ENCODE measurements at places on chromosomes 6 and 20.

DNA sequence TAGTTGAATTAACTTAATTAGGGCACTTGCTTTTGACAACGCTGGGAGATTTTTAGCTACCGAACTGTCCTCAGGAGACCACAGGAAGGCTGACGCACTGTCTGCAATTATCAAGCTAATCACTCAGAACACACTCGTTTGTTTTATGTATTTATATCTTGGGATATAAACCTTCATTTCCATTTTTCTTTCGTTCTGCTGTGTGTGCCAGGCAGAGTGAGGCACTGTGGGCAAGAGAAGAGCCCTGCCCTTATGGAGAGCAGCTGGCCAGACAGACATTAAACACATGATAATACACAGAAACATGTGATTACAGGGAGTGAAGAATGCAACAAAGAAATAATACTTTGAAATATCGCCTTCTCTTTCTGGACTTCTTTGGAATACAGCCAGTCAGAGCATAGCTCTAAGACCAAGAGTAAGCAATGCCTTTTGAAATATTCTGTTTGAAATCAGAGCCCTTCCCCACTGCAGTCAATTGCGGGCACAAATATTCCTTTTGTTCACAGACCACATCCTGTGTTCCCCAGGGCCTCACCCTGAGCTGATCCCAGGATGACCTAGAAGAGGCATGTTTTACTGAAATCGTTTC lies 96.8 kb downstream of the ANKRD60 start:
- peak; percentile 75 for DNase-seq

DNA sequence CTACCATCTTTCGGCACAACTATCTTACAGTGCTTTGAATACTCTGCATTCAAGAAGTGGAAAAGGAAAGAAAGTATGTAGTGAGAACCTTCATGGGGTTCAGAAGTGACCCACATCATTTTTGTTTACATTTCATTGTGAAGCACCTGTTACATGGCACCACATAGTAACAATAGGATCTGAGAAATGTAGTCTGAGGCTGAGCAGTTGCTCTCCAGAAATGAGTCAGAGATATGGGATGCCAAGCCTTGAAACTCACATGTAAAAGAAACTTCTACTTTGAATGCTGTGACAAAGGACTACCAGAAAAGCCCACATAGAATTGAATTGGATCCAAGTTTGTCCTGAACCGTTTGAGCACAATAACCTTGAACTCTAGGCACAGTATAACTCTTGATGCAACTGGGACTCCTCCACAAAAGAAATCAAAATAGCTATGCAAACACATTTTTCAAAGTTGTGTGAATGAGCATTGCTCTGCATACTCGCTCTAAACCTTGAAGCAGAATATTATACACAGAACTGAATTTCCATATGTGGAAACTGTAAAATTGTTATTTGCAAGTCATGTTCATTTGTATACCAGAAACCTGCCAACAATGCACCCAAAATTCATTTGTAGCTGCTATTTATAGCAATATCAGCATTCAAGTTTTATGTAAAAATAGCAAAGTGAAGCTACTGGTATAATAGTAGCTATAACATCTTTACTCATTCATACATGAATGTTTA lies 400.9 kb upstream of the POU3F2 start:
- DNase-seq: no peak

GRCh38 chr20:50915424-50915823 lies 15.8 kb downstream of the ADNP start:
- DNase-seq: peak; percentile 82

DNA sequence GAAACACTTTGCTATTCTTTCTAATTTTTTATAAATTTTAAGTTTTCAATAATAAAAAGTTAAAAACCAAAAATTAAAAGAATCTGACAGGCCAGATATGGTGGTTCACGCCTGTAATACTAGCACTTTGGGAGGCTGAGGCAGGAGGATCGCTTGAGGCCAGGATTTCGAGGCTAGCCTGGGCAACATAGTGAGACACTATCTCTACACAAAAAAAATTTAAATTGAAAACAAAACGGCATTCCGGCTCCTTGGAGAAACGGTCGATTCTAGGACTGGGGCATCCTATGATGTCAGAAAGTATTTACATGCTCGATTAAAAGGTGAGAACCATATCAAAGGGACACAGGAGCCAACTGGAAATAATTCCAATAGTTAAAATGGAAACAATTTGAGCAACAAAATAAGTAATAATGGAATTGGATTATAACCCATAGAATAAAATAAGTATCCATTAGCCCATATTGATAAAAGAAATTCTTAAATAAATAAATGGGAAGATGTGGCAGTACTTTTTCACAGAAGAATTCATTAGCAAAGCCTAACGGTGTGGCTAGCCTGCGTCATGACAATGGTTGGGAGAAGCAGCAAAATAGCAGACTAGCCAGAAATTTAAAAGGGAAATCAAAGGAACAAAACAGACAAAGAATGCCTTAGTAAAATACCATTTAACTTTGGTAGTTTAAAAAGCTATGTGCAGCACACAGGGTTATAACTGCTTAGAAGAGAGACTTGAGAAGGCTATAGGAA lies 21.3 kb downstream of the HLA-E start:
- no peak for DNase-seq

DNA sequence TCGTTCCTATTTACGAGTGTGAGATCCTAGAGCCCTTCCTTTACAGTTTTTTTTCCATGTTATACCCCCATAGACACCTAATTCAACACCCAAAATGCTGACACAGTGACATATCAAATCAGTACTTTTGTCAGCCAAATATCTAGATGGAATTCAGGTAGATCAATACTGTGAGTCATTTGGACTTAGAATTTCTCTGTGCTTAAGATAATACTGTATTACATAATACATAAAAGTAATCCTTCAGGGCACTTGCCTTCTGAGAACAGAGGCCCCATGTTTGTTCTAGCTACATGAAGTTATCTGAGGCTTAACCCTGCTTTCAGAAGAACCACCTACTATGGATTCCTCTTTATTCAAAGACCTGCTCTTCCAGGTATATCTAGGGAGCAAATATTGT lies 623.1 kb downstream of the PHF3 start:
- no peak for DNase-seq

GRCh38 chr20:61345656-61346055 lies 93.6 kb downstream of the CDH4 start:
- no peak for DNase-seq

DNA sequence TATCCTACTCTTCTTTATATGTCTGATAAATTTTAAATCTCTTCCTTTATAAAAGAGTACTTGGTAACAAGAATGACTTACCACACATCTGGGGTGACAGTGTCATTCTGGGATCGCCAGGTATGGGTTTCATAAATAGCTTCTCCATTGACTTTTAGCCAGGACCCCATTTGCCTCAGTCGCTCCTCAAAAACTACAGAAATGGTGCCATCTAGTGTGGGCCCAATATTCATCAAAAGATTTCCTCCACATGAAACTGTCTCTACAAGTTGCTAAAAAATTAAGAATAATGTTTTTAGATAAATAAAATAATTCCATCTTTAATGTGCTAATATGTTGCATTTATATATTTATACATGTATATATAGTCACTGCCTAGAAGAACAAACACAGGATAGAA lies 9.7 kb downstream of the FUCA2 start:
- DNase-seq: peak; percentile 11

GRCh38 chr20:52524861-52525260 lies 333.3 kb upstream of the ZFP64 start:
- peak; percentile 59 for DNase-seq

DNA sequence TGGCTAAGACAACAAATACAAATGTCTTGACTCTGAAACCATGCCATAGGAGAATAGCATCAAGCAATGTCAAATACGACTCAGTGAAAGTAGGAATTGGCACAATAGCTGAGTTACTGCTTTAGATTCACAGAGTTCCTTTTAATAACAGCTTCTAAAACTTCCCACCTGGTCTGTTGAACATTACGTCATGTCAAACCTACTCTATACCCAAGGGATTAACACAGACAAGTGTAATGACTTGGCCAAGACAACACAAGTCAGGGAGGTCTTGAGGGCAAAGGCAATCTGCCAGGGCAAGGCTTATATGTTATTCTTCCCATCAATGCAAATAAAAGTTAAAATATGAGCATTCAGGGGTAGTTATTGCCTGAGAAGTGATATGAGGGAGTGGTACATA lies 265.1 kb upstream of the PRDM1 start:
- no peak for DNase-seq

- peak; percentile 62 for DNase-seq
Measured at GRCh38 chr6:41059556-41059955, 6.6 kb downstream of the APOBEC2 start.

DNA sequence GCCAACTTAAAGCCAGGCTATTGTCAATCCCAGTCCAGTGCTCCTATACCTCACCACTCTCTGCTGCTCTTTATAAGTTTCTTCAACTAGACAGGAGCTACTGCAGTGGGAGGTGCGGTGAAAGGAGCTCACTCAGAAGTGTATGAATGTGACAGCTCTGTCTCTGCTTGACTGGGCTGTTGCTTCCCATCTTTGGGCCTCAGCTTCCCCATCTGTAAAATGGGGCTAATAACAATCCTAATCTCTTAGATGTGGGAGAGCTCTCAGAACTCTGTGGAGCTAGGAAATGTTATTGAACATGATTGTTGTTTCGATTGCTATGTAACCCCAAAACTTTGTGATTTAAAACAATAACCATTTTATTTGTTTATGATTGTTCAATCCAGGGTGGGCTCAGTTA lies 8.4 kb upstream of the RALY start:
- DNase-seq: no peak

DNA sequence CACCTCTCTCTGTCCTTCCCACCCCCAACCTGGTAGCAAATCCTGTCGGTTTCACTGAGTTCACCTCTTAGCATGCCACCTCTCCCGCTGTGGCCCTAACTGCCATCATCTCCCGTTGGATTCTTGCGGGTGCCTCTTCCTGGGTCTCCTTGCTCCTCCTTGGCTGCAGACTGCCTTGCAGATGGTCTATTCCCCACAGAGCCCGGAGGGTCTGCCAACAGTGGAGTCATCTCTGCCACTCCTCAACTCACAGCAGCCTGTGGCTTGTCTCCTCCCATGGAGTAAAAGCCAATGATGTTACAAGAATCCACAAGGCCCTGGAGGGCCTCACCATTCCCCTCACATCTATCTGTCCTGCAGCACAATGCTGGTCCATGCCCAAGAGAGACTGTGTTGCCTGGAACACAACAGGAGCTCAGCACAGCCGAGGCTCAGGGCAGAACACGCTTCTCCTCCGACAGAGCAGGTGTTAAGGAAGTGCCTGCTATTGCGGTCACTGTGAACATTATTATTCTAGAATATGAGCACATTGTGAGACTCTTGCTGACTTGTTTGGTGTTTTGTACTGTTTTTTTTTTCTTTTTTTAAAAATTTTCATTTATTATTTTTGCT lies 241.8 kb upstream of the SULF2 start:
- DNase-seq: no peak

DNA sequence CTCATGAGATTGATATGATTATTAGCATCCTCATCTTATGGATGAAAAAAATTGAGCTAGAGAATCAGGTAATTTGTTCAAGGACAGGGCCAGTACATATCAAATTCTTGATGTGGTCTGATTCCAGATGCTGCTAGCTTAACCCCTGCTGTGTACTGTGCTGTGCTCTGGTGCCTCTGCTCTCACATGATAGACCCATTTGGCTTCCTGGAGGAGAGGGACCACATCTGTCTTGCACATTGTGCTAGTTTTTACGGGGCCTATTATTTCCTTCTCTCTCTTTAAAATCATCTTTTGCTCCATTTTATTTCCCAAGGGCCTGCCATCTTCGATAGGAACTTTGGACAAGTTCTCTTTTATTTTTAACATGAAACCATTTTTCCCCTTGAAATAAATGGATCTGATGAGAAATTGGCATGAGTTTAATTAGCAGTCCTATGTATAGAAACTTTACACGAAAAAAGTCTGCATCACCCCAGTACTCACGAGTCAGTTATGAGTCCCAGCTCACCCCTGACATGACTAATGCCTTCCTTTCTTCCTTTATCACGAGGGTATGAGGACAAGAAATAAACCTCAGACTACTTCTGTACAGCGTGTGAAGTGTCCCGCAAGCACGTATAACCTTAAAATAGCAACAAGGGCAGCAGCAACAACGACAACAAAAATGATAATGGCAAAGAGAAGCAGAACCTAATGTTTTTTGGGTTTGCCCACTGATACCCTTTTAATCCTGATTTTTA lies 26.5 kb downstream of the CD109 start:
- DNase-seq: peak; percentile 96

DNA sequence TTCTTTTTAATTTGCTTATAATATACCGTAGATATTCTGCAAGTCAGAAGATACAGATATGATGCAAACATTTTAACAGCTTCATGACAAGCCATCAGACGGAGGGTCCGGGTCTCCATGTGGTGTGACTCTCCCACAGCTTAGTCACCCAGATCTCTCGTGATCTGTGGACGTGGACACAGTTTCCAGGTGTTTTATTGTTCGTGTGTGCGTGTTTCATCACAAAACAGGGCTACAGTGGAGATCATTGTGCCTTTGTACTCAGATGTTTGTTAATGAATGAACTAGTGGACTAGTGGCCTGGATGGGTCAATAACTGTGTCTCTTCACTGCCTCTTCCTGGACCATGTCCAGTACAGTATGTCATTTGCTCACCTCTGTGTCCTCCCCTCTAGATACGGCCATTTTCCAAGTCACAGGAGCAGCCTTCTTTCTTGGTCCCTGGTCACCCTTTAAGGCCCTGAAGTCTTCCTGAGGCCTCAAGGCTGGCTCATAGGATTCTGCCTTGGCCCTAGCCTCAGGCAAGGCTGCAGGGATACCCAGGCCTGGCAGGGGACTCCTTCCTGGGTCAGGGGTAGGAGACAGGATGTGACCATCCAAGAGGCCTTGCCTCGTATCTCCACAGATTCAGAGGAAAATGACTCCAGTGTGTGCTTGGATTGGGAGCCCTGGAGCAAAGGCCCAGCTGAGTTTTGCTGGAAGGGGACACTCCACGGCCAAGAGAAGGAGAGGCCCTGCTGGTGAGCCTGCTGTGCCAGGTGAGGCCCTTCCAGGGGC lies 4.6 kb downstream of the ADIG start:
- DNase-seq: no peak

- no peak for DNase-seq
Measured at GRCh38 chr20:40181676-40182075, 507.4 kb downstream of the MAFB start.

GRCh38 chr6:1348675-1349074 lies 36.8 kb downstream of the FOXQ1 start:
- peak; percentile 31 for DNase-seq

DNA sequence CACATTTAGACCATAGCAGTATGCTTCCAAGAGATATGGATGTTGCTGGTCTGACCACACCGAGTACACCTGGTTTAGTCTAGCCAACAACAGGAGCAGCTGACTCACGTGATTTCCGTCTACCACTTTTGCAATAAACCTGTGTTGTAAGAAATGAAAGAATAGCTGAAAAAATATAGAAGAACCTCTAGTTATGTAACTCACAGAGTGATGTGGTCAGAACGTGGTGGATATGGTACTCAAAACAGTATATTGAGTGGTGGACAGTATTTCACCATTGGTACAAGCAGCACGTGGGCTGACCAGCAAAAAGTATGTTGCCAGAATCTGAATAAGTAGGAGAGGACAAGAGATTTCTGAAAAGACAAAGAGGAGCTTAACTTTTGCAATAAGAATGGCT lies 226.9 kb downstream of the TBC1D7 start:
- no peak for DNase-seq

GRCh38 chr20:45919542-45920399 lies 7.8 kb upstream of the PLTP start:
- DNase-seq: no peak

All from GM23248 (cell line).